ENCODE measurements at places on chromosomes 11 and 22. TPM values are rescaled to one million over a fixed set of nuclear protein-coding genes. Genes with fewer than 3 reads are reported as not detected.

DNA sequence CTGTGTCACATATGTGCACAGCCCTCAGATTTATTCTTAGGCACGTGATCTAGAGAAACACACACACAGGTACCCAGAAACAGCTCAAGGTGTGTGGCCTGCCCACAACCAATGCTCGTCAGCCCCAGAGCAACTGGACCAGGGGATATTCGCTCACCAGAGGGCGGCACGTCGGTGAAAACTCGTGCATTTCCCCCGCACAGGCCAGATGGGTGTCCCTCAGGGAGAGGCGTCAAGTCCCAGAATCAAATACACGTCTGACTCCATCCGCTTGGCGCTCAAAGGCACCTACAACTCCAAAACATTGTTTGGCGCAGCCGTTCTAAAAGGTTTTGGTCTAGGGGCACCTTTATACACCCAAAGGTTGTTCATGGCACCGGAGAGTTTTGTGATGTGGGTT lies 429.0 kb downstream of the BRD1 start:
- no peak for DNase-seq

Gene SPI1
- total RNA-seq, result 35.3 TPM

Gene IGLL1
- total RNA-seq, result not detected

Gene SDHAF2
- total RNA-seq, result 39.8 TPM
